Stimulated activated CD8-positive, alpha-beta memory T cell treated with anti-CD3 and anti-CD28 coated beads, Interleukin-2, amount 100 ng/mL, for 1 hour (primary cell): ENCODE measurements at places on chromosomes 5 and 9.

DNA sequence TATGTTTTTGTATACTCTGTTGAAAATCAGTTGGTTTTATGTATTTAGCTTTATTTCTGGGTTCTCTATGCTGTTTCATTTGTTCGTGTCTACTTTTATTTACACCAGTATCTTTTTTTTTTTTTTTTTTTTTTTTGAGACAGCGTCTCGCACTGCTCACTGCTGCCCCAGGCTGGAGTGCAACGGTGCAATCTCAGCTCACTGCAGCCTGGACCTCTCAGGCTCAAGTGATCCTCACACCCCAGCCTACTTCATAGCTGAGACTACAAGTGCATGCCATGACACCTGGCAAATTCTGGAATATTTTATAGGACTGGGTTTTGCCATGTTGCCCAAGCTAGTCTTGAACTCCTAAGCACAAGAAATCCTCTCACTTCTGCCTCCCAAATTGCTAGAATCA, 869.4 kb upstream of the CDH6 start:
- no peak for DNase-seq

DNA sequence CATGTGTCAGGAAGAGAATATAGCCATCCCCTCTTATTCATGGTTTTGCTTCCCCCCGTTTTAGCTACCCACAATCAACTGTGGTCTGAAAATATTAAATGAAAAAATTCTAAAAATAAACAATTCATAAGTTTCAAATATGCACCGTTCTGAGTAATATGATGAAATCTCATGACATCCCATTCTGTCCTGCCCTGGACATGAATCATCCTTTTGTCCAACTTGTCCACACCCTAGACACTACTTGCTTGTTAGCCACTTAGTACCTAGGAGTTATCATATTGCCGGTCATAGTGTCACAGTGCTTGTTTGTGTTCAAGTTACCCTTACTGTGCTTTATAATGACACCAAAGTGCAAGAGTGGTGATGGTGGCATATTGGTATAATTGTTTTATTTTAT, 113.5 kb downstream of the CAAP1 start:
- no peak for DNase-seq

DNA sequence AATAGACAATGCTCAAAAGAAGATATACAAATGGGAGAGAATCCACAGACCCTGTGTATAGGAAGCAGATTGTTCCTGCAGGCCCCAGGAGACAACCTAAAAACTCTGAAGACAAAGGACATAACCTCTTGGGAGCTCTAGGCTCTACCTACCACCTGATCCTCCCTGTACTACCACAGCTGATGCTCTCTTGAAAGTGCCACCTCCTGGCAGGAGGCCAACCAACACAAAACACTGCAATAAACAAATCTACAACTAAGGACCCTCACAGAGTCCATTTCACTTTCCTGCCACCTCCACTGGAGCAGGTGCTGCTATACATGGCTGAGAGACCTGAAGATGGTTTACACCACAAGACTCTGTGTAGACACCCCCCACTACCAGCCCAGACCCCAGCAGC, 49.0 kb downstream of the STARD4 start:
- no peak for DNase-seq

DNA sequence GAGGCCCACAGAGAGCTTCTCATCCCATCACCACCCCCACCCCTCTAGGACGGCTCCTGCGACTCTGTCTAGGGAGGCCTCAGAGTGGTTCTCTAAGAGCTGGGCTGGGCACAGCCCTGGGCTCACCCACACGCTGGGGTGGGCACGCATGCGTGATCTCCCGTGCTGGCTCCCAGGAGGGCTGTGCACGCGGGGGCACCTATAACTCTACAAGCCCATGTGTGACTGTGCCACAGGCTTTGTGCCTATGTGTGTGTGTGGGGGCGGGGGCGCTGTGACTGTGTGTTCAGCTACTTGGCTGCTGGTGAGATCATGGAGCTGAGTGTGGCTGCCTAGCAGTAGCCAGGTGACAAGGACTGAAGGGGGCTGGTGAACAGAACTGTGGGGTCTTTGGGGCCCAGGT, 32.2 kb downstream of the NDUFA8 start:
- no peak for DNase-seq
